ENCODE measurements at places on chromosomes 3 and 15.

- no peak for DNase-seq
These were observed 9.2 kb upstream of the ATP2B2 start for GRCh38 chr3:10514407-10515069.

- peak; percentile 59 for DNase-seq
These were observed 18.1 kb downstream of the MB21D2 start for GRCh38 chr3:192899540-192899982.

- DNase-seq = no peak
These were observed 2.3 kb downstream of the DUT start for GRCh38 chr15:48333540-48333939.

- DNase-seq = no peak
These were observed 793.5 kb upstream of the CADM2 start for GRCh38 chr3:84165328-84165727.

- DNase-seq = no peak
These were observed 102.9 kb downstream of the LRRN1 start for GRCh38 chr3:3902161-3902560.

DNA sequence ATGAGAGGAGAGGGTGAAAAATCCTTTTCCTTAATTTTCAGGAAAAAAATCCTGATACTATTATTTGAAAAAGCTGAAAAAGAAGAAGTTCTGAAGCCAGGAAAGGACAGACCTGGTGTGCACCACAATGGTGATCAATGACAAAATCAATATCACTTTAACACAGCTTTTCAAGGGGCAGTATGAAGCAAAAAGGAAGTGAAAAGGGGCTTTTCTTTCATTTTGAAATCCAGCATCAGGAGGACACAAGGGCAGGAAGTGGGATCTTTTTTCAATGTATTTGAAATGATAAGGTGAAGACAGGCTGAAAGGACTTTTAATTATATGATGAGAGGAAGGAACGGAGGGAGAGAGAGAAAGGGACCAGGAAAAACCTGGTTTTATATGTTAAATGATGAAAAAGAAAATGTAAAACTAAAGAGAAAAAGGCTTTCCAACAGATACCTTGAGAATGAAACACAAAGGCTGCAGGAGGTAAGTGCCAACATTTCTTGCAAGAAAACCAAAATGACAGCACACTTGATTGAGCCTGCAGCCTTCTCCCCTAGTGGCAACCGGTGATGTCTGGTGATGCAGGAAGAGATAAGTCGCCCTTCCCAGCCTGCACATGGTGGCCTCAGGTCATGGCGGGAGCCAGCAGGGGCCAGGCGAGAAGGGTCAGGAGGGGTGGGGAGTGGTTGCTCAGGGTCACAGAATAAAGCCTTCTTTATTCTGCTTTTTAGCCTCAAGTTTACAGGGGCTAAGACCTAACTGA is 236.7 kb upstream of the WNT5A start:
- DNase-seq = no peak

GRCh38 chr3:11134794-11135193 is 19.5 kb upstream of the HRH1 start:
- DNase-seq = no peak
